ENCODE measurements at places on chromosomes 6 and 20.
A peak's percentile ranks its signal among the peaks of the same experiment; 100 is the strongest.

GRCh38 chr20:22904386-22904785 is 130.7 kb upstream of the SSTR4 start:
- H3K27me3 ChIP-seq = peaks cover 25% of the 10 kb centered on the region
- H3K36me3 ChIP-seq = peaks cover 3% of the 10 kb centered on the region
- no peak overlapping the region for H3K27ac ChIP-seq
- no peak overlapping the region for H3K4me3 ChIP-seq

DNA sequence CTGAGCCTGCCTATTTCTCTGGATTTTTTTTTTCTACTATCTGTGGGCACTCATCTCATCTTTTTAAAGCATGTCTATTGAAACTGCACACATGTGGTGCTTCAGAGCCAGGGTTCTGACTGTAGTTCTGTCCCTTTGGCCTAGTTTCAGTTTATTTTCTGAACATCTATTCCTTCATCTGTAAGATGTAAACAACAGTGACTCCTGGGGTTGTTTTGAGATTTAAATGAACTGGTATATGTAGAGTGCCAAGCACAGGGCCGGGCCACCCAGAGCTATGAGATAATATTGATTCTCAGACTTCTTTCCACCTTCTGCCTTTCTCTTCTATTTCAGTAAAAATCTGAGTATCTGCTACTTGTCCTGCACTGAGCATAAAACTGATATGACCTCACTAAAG is 185.1 kb downstream of the CARMIL1 start:
- H3K4me1 ChIP-seq = no peaks in the 10 kb centered on the region
- no peak for DNase-seq
- no peaks in the 10 kb centered on the region for H3K27me3 ChIP-seq
- peaks cover 3% of the 10 kb centered on the region for H3K36me3 ChIP-seq
- no peak overlapping the region for H3K27ac ChIP-seq

- peaks cover 47% of the 10 kb centered on the region for H3K4me1 ChIP-seq
- no peaks in the 10 kb centered on the region for H3K36me3 ChIP-seq
- peak overlapping the region; percentile 68 for H3K4me3 ChIP-seq
- no peak for DNase-seq
Observed at GRCh38 chr20:58655328-58656107, 4.4 kb downstream of the STX16 start.

DNA sequence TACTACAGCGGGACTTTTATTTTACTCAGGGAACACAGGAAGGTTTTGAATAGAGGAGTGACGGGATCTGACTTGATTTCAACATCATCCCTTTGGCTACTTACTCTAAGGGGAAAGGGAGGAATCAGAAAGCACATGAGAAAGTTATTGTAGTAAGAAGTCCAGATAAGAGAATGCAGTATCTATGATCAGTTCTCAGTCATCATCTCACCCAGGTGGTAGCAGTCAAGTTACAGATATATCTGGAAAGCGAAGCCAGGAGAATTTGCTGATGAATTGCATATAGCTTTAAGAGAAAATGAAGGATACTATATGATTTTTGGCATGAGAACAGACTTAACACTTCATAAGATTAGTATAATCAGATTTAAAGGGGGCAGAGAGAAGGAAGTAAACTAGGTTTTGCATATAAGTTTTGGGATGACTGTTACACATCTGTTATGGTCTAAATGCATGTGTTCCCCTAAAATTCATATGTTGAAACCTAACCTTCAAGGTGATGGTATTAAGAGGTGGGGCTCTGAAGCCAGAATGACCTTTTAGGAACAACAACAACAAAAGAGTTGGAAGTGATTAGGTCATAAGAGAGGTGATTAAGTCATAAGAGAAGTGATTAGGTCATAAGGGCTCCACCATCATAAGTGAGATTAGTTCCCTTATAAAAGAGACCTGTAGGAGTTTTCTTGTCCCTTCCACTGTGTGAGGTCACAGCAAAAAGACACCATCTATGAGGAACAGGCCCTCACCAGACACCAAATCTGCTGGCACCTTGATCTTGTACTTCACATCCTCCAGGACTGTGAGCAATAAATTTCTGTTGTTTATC is 6.7 kb downstream of the RAD21L1 start:
- no peak overlapping the region for H3K27ac ChIP-seq
- H3K27me3 ChIP-seq = peaks cover 46% of the 10 kb centered on the region
- no peaks in the 10 kb centered on the region for H3K36me3 ChIP-seq
- H3K4me3 ChIP-seq = no peak overlapping the region
- H3K4me1 ChIP-seq = peaks cover 9% of the 10 kb centered on the region
- DNase-seq = no peak

- H3K4me3 ChIP-seq = no peak overlapping the region
- peaks cover 4% of the 10 kb centered on the region for H3K27me3 ChIP-seq
- no peak for DNase-seq
- H3K36me3 ChIP-seq = no peaks in the 10 kb centered on the region
- no peak overlapping the region for H3K27ac ChIP-seq
Observed at GRCh38 chr20:57801581-57801980, 91.8 kb upstream of the PMEPA1 start.
